ENCODE measurements at places on chromosomes 16 and 17.
A peak's percentile ranks its signal among the peaks of the same experiment; 100 is the strongest.

- no peak for DNase-seq
These were observed 33.5 kb downstream of the SRL start for GRCh38 chr16:4208341-4208751.

GRCh38 chr17:32722733-32723132 lies 154.2 kb downstream of the MYO1D start:
- no peak for DNase-seq

DNA sequence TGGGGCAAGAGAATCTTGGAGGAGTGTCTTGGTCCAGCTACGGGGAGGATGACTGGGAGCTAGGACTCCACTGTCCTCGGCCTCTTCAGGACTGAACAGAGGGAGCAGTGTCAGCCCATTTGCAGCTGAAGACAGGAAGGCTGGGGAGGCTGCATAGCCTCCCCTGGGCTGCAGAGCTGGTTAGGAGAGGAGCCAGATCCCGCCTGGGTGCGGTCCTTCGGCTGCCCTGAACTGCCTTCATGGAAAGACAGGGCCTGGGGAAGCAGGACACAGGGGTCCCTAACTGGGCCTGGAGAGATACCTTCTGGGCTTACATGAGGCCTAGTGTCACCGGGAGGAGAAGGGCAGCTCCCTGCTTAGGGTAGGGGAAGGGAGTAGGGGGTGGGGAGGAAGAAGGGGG lies 26.6 kb downstream of the UNC13D start:
- DNase-seq, result no peak

DNA sequence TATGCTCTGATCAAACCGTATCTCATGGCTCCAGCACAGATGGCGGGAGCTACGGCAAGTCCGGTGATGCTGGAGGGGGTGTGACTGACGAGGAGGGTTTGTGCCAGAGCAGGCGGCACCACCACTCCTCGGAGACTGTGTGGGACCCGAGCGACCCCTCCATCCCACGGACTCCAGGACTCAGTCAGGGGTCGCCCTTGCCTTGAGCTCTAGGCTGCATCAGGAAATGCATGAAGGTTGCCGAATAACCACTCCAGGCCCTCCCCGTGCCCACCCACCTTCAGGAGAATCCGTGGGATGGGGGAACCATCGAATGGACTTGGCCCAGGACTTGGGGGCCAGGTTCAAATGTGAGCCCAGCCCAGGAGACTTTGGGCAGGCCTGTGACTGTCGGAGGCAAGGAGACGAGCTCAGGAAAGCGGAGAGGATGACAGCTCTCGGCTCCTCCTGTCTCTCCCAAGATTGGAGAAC lies 60.2 kb upstream of the ZNF469 start:
- no peak for DNase-seq

DNA sequence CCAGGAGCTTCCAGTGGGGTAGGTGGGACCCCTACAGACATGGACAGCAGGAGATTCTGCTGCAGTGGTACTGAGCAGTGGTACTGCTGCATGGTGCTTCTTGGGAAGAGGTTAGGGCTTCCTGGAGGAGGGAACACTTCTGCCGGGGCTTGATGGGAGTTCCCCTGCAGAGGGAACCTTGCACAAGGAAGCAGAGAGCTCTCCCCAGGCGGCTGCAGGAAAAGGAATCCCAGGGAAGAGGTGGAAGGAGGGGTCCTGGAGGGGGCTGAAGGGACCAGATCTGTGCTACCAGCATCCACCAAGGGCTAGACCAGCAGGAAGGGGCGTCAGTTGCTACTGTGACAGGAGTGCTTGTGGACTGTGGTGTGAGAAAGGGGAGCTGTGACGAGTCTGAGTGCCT lies 10.6 kb downstream of the RIPOR1 start:
- DNase-seq, result no peak

DNA sequence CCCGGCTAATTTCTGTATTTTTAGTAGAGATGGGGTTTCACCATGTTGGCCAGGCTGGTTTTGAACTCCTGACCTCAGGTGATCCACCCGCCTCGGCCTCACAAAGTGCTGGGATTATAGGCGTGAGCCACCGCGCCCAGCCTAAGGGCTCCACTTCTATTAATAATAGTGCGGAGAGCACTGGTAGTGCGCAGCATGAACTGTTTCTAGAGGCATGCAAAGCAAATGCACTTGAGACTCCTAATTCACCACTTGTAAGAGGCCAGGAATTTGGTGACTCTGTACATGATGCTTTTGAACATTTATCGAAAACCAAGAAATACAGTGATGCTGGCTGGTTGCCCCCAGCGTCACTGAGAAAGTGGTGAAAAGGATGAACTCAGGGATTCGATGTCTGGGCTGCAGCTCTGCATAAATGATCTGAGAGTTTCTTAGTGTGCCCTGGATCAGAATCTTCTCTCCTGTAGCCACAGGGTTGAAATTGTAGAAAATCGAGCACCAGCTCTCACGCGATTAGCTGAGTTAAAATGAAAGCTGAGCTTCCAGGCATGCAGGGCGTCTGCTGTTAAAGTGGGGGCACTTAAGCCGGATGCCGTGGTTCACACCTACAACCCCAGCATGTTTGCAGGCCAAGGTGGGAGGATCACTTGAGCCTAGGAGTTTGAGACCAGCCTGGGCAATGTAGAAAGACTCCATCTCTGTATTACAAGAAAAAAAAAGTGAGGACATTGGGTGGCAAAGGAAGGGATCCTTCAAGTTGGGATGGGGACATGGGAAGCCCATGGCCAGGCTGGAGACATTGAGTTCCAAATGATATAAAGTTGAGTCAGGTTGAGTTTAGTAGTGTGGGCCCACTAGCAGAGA lies 4.8 kb downstream of the RNF213 start:
- peak; percentile 69 for DNase-seq

GRCh38 chr17:29433541-29433940 lies 43.4 kb downstream of the TAOK1 start:
- DNase-seq, result no peak

DNA sequence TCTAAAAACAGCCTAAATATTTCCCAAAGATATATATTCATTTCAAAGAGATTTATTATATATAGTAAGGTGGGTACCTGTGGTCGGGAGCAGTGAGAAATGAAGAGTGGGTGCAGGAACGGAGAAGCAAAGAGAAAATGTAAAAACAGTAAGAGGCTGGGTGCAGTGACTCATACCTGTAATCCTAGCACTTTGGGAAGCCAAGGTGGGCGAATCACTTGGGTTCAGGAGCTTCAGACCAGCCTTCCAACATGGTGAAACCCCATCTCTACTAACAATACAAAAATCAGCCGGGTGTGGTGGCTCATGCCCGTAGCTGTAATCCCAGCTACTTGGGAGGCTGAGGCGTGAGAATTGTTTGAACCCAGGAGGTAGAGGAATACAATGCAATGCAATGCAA lies 257.1 kb downstream of the BCAS3 start:
- DNase-seq, result no peak
